ENCODE measurements at places on chromosomes 4 and X.

- no peak for DNase-seq
These were observed 35.0 kb upstream of the CDKN2AIP start for GRCh38 chr4:183409483-183409882.

GRCh38 chr4:23934915-23935314 is 45.1 kb upstream of the PPARGC1A start:
- no peak for DNase-seq

DNA sequence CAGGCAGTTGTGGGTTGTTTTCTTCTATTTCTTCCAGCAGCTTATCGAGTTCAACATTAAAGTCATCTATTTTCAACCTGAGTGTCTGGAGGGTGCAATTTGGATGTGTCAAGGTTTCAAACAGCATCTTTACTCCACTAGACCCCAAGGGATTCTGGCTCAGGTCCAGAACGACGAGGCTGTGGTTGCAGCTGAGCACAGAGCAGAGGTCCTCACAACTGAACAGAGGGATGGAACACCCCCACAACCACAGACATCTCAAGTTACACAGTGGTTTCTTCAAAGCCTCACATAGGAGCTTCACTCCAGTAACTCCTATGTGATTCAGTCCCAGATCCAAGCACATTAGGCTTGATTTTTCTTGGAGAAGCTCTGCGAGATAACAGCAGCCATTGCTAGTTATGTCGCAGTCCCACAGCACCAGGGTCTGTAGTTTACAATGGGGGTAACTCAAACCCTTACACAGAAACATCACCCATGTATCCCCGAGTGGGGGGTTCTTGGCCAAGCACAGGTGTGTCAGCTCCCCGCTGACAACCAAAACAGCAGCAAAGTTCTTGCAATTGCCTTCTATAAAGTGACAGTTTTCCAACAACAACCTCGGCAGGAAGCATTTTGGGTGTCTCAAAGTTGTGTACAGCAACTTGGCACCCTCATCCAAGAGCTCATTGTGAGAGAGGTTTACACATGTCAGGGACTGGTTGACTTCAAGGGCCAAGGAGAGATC is 2.8 kb downstream of the NLRP2B start:
- DNase-seq = no peak

- no peak for DNase-seq
These were observed 618.6 kb downstream of the DMD start for GRCh38 chrX:32592786-32593185.

DNA sequence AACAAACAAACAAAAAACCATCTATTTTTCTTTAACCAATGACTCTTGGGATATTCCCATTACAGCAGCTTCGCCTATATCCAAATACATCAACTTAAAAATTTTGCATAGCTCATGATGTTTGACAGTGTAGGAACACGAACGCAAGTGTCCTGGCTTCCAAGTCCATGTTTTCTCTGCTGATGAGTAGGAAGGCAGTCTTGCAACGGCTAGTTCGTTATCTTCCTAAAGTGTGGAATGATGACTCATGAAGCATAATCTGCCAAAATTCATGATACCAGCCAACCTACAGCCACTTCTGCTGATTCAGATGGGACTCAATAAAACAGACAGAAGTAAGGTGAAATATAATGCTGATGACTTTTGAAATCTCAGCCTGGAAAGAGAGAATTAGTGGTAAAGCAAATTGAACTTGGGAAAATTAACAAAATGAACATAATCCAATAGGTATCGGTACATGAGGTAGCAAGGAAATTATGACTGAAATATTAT is 6.4 kb upstream of the SEPTIN11 start:
- no peak for DNase-seq

GRCh38 chr4:145735347-145735675 is 55.4 kb downstream of the C4orf51 start:
- no peak for DNase-seq

GRCh38 chrX:48908600-48908999 is 2.8 kb downstream of the SLC35A2 start:
- DNase-seq = no peak

- no peak for DNase-seq
These were observed 168.1 kb downstream of the FAT4 start for GRCh38 chr4:125482822-125483221.

DNA sequence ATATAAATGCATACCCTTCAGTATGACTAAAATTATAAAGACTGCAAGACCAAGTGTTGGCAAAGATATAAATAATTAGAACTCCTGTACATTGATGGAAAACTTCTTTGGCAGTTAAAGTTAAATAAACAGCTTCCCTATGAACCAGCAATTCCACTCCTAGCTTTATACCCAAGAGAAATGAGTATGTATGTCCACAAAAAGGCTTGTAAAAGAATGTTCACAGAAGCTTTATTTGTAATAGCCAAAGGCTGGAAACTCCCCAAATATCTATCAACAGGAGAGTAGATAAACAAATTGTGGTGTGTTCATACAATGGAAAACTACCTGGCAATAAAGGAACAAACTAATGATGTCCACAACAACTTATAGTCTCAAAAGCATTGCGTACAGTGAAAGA is 184.8 kb downstream of the AMELX start:
- no peak for DNase-seq

DNA sequence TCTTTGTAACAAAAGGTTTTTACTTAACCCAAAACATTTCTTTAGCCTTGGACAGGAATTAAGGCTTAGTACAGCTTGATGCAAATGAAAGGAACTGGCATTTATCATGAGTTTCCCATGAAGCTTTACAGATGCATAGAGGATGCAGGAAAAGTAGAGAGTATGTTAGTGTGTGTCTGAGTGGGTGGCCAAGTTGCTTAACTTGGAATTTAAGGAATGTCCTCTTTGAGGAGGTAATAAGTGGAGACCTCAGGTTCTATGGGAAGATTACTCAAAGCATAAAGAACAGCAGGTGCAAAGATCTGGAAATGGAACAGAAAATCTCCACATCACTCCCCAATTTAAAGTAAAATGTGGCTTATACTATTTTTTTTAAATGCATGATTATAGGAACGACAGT is 457.9 kb downstream of the KCNIP4 start:
- DNase-seq = no peak

Measured in stimulated activated CD4-positive, alpha-beta T cell treated with anti-CD3 and anti-CD28 coated beads, Interleukin-2, amount 100 ng/mL, for 24 hours (primary cell).